Activated CD4-positive, alpha-beta memory T cell treated with anti-CD3 and anti-CD28 coated beads, Interleukin-2, amount 10 ng/mL, durations not matched to agents 7 days and 5 days (primary cell): ENCODE measurements at places on chromosomes 7 and 10.

DNA sequence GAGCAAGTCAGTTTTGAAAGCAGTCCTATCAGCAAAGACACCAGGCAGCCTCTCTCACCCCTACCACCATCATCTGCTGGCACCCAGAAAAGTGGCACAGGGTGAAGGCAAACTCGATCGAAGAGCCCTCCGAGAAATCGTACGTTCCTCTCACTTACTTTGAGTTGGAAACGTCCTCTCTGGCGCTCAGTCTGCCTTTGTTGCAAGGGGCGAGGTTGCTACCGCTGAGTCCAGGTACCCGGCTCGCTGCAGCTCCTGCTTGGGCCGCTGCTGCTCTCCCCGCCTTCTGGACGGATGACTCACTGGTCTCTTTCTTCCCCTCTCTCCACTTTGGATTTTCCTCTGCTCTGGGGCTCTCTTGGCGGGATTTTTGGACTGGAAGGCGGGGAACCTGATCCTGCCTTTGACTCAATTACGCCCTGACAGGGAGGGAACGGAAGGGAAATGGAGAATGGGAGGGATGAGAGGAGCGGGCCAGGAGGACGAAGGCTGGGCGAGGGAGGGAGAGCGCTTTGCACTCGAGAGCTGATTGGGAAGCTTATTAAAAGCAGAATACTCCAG, at the start of gene PTN:
TSS of gene PTN (minus strand) at position 453 of the 561 bp plus-strand sequence. CDS start 88,760 bp downstream, outside the sequence.
- DNase-seq = no peak

- DNase-seq = no peak
Observed at GRCh38 chr10:60316029-60316428, 73.6 kb downstream of the ANK3 start.

- no peak for DNase-seq
Observed at GRCh38 chr10:962342-962741, 25.9 kb upstream of the GTPBP4 start.

GRCh38 chr10:89035461-89035860, 44.9 kb downstream of the FAS start:
- DNase-seq = no peak

DNA sequence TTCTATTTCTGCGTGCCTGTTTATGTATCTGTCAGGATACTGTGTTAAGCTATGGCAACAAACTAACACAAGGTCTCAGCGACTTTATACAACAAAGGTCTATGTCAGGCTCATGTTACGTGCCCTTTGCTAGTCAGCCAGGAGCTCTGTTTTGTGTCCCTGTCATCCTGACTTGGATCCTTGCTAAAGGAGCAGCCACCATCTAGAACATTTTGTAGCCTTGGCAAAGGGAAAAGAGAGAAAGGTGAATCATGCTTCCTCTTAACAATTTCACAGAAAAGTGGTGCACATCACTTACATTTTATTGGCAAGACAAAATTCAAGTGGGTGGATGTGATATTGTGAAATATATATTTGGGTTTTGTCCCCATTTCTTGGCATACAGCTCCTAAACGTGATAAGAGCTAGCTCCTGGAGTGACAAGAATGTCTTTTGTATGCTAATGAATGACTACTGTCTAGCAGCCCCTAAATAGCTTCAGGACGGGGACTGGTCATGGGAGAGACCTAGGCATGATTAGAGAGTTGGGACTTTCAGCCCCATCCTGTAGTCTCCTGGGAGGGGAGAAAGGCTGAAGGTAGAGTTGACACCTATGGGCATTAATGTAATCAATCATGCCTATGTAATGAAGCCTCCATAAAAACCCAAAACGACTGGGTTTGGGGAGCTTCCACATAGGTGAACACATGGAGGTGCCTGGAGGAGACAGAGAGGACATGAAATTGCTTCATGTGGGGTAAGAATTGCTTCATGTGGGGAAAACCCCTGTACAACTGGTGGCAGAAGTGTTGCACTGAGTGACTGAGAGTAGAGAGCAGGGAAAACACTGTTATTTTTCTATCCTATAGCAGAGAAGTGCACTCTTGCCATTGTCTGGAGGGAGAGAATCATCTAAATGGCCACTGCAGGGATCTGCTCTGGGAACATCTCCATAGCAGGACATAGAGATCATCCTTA, 33.0 kb downstream of the MRPL32 start:
- no peak for DNase-seq

DNA sequence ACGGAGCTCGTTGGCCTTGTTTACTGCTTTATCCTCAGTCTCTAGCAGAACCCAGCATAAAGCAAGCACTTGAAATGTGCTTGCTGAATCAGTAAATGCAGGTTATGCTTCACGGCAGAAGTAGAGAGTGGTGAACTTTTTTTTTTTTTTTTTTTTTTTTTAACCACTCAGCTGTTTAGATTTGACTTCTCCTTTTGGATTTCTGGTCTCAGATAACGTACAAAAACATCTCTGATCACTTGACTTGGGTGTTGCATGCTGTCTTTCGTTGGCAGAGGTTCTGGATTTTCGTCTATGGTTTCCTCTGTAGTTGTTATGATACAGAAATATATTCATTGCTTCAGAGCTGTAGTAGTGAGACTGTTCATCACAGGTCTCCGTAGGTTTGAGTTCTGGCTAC, 242.5 kb upstream of the HABP2 start:
- DNase-seq = no peak

- no peak for DNase-seq
Observed at GRCh38 chr10:83372646-83373045, 766.7 kb upstream of the GHITM start.

- DNase-seq = peak; percentile 51
Observed at GRCh38 chr7:4830176-4830575, 31.7 kb downstream of the PAPOLB start.

DNA sequence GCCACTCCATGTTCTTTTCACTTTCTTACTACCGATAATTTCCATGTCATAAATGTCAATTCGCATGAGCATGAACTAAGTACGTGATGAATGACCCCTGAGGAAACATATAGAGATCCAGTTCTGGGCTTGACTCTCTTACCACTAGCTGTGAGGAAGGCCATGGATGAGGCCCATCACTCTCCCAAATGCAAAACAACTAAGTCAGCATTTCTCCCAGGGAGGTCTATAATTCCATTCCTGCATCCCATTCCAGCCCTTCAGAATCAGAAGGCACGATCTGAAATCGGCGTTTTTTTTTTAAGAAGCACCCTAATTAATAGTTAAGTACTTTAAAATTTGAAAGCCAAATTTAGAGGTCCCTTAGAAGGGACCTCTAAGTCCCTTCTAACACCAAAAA, 116.5 kb downstream of the CABCOCO1 start:
- no peak for DNase-seq

- no peak for DNase-seq
Observed at GRCh38 chr10:132254841-132255240, 52.9 kb downstream of the STK32C start.

DNA sequence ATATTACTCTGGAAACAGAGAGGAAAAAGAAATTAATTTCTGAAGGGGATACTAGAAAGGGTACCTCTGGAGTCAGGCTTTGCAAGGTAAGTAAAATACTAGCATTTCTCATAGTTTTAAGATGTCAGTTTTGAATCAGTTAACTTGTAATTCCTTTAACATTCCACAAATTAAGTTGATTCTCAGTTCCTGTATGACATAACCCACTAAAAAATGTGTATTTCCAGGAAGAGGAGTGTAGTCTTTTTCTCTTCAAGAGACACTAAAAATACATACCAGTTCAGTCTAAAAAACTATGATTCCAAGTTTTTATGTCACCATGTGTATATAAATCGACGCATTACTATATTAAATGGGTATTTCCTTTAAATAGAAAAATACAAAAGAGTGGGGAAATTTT, 113.2 kb downstream of the CDK6 start:
- DNase-seq = no peak

DNA sequence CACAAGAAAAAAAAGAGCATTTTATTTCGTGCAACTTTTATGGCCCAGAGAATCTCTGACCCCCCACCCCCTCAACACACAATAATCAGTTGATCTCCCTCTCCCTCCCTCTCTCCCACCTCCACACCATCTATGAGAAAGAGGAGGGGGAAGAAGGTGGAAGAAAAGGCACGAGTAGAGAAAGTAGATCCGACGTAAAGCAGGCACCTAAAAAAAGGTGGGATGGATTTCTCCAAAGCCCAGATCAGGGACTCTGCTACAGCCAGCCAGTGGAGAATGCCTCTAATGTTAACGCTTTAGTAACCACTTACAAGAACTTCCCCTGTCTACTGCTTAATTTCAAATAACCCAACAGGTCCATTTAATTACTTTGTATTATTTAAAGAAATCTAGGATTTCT, 24.4 kb downstream of the KMT2C start:
- no peak for DNase-seq

GRCh38 chr7:156753229-156753560, 112.6 kb downstream of the RNF32 start:
- DNase-seq = no peak

DNA sequence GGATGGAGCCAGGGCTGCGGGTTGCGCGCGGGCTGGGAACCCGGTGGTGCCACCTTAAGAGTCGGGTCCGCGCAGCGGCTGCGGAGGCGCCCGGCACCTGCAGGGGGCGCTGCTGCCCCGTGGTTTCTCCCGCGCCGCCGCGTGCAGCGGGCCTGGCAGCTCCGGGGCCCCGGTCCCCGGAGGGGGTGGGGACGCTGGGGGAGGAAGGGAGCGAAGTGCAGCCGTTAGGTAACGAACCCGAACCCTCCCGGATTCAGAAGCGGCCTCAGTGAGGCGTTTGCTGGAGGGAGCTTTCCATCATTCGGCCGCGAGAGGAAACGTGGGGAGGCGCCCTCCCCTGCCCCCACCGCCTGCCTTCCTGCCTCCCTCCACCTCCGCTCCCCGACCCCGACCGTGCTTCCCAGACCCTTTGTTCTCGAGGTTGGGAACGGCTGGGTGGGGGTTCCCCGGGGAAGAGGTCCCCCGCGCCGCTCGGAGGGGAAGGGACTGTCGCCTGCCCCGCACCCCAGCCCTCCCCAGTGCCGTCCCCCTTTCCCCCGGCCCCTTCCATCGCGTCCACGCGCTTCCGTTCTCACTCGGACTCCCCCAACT, 29.6 kb downstream of the SKIDA1 start:
- DNase-seq = peak; percentile 87

- DNase-seq = no peak
Observed at GRCh38 chr10:131946880-131947279, 34.8 kb downstream of the BNIP3 start.

- no peak for DNase-seq
Observed at GRCh38 chr7:67525588-67525987, 529.0 kb downstream of the TYW1 start.

DNA sequence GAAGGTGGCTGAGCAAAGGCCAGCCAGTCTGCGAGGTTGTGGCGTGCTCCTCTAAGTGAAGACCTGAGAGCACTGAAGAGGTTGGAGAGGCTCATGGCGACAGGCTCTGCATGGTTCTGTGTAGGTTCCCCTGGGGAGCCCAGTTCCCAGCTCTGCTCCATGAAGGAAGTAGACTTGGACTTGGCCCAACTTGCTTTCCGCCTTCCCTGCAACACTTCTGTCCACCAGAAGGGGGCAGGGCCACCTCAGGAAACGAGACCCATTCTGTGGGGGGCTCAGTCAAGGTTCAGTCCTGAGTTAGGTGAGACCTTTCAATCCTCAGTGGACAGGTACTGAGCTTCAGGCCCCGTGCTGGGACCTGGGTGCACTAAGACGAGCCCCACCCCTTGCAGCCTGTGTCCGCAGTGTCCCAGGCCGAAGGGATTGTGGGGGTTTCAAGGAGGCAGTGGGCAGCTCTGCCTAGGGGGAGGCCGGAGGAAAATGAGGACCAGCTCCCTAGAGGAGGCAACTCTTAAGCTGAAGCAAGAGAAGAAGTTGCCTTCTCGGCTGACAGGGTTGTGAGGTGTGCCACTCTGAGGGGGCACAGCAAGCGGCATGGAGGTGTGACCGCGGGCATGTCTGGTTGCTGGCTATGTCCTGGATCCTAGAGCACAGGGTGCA, 15.0 kb upstream of the PCBD1 start:
- peak; percentile 35 for DNase-seq

GRCh38 chr7:141217938-141218337, 144.1 kb downstream of the TMEM178B start:
- DNase-seq = no peak

DNA sequence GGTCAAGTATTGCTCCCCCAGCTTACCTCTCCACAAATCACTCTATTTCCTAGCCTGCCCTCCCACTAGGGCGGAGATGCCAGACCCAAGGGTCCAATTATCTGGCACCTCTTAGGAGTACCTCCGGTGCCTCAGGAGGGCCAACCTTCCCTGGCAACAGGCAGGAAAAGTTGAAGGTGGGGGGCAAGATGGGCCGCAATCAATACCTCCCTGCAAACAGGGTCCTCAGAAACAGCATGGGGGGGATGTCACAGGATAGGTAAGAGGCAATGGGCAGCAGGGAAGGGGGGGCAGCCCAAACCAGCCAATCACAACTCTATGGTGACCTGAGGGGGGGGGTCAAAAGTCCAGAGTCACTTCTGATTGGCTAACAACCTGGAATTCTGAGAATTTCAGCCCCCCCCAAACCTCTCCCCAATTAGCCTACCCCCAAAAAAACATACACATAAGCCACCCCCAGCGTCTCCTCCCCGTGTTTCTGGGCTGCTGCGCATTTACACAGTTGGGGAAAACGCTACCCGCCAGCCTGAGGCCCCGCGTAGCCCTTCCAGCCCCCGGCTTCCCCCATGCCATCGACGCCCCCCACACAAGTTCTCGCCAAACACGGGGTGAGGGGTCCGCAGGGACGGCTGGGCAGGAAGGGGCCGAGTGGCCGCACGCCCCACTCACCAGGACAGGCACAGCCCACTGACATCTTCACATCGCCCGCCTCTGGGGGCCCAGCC, 589 bp downstream of the LDB1 start:
- DNase-seq = peak; percentile 64

DNA sequence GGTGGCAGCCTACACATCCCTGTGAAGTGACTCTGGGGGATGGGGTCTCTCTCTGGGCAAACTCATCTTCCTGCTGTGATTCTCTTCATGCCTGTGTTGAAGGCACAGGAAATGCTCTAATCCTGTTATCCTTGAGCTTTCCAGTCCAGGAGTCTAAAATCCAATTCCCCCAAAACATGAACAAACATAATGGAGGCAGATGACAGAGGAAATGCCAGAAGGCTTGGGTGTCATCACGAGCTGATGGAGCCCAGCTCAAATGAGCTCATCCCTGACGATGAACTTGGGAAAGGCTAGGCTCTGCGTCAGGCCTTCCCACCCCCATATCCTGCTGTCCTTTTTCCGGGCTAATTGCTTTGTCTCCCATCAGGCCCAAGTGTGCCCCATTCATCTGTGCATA, 165.9 kb upstream of the PODXL start:
- no peak for DNase-seq

DNA sequence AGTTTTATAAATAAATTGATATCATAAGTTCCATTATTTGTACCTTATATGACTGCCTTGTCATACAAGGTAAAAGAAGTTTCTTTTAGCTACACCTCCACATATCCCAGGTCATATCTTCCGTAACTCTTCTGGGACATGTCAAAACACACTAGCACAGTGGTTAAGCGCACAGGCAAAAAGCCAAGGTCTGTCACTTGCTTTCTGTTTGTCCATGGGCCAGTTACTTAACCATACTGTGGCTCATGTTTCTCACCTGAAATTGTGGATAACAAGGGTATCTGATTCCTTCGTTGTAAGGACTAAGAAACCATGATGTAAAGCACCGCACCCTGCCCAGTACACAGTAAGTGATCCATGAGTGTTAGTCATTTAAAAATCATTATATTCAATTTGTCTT, 56.2 kb downstream of the SEMA3D start:
- no peak for DNase-seq
